HuH-7.5 (cell line): ENCODE measurements at places on chromosomes 16 and 17.
A peak's percentile ranks its signal among the peaks of the same experiment; 100 is the strongest.

DNA sequence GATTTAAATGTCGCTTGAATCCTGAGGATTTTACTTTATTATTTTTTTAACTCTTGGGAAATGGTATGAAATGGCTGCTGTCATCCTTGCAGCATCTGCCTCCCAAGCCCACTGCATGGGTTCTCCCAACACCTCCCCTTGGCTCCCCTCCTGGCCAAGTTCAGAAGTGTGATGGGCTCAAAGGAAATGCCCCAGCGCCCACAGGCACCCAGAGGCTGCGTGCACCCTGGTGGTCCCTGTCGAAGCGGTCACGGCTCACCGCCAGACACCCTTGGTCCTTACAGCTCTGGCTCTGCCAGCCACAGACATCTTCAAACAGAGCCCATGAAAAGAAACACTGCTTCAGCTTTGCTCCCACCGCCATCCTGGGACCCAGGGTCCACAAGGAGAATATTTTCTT is 334.7 kb downstream of the SOX9 start:
- no peak for DNase-seq

DNA sequence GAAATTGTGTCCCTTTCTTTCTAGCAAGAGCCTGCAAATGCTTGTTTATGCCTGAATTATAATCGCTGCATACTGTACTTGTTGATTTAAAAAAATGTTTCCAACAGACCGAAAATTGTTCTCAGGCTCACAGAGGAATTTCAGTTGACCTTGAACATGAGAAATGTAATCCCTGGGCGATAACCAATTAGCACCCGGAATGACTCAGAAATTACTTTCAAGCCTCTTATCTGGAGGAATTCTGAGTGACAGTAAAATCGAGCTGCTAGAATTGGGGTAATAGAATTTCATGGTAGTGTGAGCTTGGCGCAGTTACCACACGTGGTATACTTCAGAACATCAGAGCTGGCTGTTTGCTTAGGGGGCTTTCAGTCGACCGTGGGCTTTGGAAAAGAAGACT is 139.1 kb upstream of the CACNG3 start:
- DNase-seq = no peak

GRCh38 chr17:38720941-38721340 is 9.2 kb upstream of the CISD3 start:
- DNase-seq = no peak

GRCh38 chr16:84117494-84117843 is 727 bp upstream of the MBTPS1 start:
- no peak for DNase-seq

- no peak for DNase-seq
These were observed 10.9 kb downstream of the CLUH start for GRCh38 chr17:2700491-2701141.

DNA sequence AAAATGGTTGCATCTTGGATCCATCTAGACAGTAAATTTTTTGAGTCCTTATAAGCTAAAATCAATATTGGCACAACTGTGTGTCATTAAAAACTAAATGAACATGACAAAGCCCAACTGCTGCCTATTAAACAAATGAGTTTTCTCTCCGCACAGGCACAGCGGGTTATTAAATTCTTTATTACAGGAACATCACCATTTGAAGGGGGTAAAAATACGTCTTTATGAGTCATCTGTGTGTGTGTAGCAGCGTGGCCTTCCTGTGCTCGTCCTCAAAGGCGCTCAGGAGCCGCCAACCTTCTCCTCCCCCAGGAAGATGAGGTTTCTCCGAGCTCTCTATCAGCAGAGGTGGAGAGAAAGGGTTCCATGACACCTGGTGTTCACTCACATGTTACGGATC is 62.6 kb upstream of the SDK2 start:
- no peak for DNase-seq

- peak; percentile 47 for DNase-seq
These were observed 805 bp downstream of the HNF1B start for GRCh38 chr17:37743875-37744632.
